Left kidney (tissue), 8 donors: ENCODE measurements at places on chromosomes 5 and 9. TPM values are rescaled to one million over a fixed set of nuclear protein-coding genes. Genes with fewer than 3 reads are reported as not detected.

Gene COL27A1
- 45.2 TPM for polyA plus RNA-seq

Gene POLR3G
- 4.9 TPM for polyA plus RNA-seq

Gene PHF24
- 0.33 TPM for polyA plus RNA-seq

Gene EGR1
- polyA plus RNA-seq = 244 TPM

Gene PCDHB16
- 8.1 TPM for polyA plus RNA-seq

Gene CNTNAP3
- polyA plus RNA-seq = 6.6 TPM

Gene CCDC183
- polyA plus RNA-seq = 5.5 TPM

Gene GLRA1
- polyA plus RNA-seq = 0.13 TPM

Gene IFNA13
- not detected for polyA plus RNA-seq

Gene MOB3B
- 27.3 TPM for polyA plus RNA-seq

Gene FAM151B
- polyA plus RNA-seq = 4.2 TPM

Gene SLC6A7
- 0.12 TPM for polyA plus RNA-seq

Gene GALNT12
- 9.2 TPM for polyA plus RNA-seq
